ENCODE measurements at places on chromosomes 4 and X.
A peak's percentile ranks its signal among the peaks of the same experiment; 100 is the strongest.

GRCh38 chr4:149884529-149885181 is 69.0 kb upstream of the IQCM start:
- no peak for DNase-seq

- peak; percentile 56 for DNase-seq
Measured at GRCh38 chr4:169988252-169988651, 37.9 kb downstream of the MFAP3L start.

DNA sequence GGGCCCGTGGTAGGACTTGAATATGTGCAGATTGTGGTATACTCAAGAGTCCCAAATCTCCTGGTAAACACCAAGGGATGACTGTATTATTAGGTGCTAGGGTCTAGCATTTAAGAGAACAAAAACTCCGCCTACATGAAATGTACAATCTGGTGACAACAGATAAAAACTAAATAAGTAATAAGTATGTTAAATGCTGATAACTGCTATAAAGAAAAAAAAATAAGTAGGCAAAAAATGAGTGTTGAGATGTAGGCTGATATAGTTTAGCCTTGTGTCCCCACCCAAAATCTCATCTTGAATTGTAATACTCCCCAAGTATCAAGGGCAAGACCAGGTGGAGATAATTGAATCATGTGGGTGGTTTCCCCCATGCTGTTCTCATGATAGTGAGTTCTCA is 23.4 kb downstream of the OTUD4 start:
- DNase-seq: no peak

- no peak for DNase-seq
Measured at GRCh38 chr4:185898413-185898812, 86.4 kb upstream of the SORBS2 start.

DNA sequence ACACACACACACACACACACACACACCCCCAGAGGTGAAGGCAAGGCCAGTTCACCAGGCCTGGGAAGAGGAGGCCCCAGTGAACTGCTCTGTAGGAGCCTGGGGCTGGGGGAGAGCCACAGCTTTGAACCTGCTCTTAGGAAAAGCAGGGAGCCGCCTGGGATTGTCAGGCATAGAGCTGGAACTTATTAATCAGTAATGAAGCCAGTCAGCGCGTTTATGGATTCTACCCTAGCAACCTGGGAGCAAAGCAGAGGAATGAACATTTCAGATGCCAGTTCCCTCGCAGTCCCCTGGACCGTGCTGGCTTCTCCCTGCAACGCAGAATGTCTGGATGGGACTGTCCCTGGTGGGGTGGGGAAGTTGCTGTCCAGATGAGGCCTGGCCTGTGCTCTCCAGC is 45.3 kb upstream of the DDX3X start:
- no peak for DNase-seq

- DNase-seq: peak; percentile 55
Measured at GRCh38 chr4:153788413-153789276, at the start of gene SFRP2. SFRP2 (minus strand) TSS chr4:153789083; CDS start chr4:153788835, 248 bp downstream.

DNA sequence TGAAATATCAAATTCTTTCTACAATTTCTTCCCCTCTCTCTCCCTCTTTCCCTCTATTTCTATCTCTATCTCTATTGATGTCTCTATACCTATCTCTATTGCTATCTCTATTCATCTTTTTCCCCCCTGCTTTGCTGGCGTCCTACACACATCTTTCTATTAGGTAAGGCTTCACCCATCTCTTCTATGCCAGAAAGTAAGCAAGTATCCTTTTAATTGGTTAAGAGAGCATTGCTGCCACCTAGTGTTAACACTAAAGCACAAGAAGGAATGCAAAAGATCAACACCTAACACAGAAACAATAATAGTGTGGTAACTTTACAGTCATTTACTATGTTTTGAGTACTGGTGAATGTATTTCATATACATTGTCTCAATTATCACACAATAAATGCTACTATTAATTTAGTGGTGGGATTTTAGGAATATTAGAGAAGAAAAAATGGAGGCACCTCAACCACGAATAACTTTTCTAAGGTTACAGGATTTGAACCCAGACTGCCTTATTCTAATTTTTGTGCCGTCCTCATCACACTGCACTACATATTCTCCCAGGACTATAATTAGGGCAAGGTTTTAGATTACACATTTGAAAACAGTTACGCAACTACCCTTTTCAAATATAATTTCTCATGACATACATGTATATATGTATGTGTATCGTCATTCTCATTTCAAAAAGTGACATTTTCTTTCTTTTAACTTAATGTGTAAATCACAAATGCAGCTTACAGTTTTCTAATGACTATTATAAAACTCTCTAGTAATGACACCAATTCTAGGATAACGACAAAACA is 3.7 kb upstream of the C4orf36 start:
- peak; percentile 91 for DNase-seq

DNA sequence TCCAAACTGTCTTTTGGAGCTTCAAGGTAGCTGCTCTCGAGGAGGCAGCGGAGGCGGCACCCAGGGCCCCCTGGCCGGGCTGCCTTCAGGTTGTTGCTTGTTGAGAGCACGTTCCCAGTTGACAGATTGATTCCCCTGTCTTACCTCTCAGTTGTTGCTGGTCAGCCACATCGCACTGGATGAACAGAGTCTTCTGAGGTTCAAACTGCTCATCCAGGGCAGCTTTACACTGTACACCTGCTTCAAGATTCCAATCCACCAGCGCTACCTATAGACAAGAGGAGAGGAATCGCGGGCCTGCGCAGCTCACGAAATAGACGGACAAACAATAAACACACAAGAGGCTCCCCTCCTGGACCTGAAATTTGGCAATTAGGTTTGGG is 497 bp downstream of the HPGD start:
- no peak for DNase-seq

GRCh38 chr4:127822430-127822829 is 40.3 kb downstream of the HSPA4L start:
- no peak for DNase-seq

- no peak for DNase-seq
Measured at GRCh38 chrX:140514554-140514953, 9.7 kb upstream of the SOX3 start.
